NCI-H2029 treated with DMSO at 0.1 percent for 48 hours (cell line): ENCODE measurements at places on chromosomes 5 and 9.

- DNase-seq, result no peak
Observed at GRCh38 chr5:173954671-173955521, 34.1 kb upstream of the C5orf47 start.

- DNase-seq, result no peak
Observed at GRCh38 chr5:144812763-144813162, 642.1 kb downstream of the KCTD16 start.

DNA sequence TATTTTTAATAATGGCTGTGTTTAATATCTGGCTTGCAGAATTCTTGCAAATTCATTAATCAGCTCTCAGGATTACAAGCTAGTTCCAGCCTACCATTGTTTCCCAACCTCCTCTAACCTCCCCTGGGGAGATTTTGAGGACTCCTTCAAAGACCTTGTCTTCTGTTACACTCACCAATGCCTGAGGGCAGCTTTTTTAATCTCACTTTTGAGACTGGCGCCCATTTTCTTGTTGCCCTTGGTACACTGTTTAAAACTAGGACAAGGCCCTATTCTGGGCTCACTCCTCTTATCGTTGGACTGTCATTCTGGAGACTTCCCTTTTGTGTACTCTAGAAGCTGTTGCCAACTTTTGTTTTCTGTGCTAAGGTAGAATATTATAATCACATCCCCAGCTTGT is 13.6 kb upstream of the EQTN start:
- DNase-seq, result no peak

GRCh38 chr5:168320805-168321204 is 29.4 kb downstream of the WWC1 start:
- no peak for DNase-seq

DNA sequence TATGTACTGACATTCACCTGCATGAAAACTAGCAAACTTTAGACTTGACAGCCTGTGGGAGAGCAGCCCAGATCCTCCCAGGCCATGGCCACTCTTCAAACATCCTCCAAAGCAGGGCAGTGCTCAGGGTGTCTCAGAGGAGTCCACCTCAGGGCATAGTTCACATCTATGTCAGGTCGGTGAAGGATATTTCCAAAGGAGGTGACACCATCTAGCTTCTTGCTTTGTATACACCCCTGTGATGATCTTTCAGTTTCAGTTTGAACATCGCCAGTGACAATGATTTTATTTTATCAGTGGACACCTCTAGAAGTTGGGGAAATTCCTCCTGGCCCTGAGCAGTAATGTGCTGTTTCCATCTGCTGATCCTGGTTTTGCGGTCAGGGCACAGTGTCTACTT is 20.1 kb downstream of the CDK20 start:
- DNase-seq, result no peak

DNA sequence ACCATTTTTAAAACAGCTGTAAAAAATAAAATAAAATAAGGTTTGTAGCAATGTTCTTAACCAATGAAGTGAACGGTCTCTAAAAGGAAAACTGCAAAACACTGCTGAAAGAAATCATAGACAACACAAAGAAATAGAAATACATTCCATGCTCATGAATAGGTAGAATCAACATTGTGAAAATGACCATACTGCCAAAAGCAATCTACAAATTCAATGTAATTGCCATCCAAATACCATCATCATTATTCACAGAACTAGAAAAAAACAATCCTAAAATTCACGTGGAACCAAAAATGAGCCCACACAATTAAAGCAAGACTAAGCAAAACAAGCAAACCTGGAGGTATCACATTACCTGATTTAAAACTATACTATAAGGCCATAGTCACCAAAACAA is 67.6 kb upstream of the RGMB start:
- DNase-seq, result no peak

GRCh38 chr9:34809504-34810186 is 99.7 kb upstream of the CCL21 start:
- no peak for DNase-seq

DNA sequence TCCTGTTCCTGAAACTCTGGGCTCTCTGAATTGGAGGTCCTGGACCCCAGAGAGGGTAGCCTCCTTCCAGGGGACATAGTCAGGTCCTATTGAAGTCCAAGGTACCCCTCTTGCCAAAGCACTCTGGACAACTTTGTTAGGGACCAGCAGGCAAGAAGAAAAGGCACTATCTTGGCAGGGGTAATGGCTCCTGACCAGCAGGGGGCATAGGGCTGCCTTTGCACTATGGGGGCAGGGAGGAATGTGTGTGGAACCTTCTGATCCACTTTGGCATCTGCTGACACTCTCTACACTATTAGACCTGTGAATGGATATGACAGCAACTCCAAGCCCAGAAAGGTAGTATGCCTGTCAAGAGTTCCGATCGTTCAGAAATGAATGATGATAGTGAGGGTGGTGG is 179.0 kb upstream of the CD180 start:
- no peak for DNase-seq

GRCh38 chr9:99185348-99185632 is 36.5 kb downstream of the ALG2 start:
- no peak for DNase-seq

DNA sequence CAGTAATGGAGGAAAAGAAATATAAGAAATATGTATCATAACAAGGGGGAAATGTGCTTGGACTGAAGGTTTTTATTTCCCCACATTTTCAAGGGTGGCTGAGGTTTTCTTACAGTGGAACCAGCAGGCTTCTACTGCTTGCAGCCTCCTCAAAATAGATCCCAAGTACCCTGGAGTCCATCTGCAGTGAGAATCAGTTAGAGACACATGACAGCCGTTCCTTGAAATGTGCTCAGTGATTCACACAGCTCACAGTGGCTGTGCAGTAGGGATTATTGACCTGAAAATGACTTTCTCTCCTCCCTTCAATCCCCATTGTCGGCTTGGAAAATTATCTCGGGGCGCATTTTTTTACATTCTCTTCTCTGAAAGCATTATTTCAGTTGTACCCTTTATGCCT is 832.0 kb downstream of the TLR4 start:
- no peak for DNase-seq

- DNase-seq, result no peak
Observed at GRCh38 chr9:117151716-117152115, 263.1 kb downstream of the ASTN2 start.

- DNase-seq, result no peak
Observed at GRCh38 chr5:84706678-84707641, 322.3 kb upstream of the EDIL3 start.

- DNase-seq, result no peak
Observed at GRCh38 chr5:14486996-14487896, 94.3 kb upstream of the OTULINL start.

DNA sequence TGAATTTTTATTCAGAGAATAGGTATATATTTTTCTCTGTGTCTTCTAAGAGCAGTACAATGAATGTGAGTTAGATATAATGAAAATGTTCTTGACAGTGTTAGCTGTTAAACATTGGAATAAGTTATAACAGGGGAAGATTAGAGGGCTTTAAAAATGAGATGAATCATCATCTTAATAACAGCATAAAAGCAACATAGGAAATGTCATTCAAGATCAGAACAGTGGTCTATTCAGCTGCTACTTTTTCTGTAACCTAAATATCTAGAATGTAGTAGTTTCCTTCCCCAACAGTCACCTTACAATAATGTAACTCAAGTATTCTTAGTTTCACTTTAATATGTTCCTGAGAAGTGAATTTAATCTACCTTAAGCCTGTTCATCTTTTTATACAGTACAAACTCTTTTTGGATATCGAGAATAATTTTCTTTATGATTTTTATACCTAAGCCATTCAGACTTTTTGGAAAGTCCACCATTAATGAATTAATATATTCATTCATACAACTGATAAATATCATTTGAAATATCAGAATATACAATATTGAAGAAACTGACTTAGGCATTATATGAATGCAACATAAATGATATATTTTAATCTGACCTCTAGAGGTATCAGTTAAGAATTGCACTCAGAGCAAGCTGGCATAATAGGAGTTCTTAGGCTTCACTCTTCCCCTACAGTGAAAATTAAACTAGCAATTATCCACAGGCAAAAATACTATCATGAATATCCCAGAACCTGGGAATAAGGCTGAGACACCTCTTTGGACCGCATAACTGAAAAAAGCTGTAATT is 66.1 kb upstream of the EDIL3 start:
- DNase-seq, result no peak

DNA sequence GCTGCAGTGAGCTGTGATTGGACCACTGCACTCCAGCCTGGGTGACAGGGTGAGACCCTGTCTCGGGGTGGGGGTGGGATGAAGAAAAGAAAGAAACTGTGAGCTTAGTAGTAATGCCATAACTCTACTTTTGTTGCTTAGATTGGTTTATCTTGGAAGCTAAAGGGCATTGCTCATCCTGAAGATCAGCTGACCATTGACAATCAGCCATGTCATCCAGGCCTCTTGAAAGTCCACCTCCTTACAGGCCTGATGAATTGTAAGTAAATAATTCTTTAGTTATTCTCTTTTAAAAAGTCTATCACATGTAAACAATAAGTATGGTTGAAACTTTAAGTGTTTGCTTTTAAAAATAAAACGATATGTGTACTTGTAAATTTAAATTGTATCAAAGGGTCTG is 11.4 kb downstream of the OCLN start:
- DNase-seq, result no peak

DNA sequence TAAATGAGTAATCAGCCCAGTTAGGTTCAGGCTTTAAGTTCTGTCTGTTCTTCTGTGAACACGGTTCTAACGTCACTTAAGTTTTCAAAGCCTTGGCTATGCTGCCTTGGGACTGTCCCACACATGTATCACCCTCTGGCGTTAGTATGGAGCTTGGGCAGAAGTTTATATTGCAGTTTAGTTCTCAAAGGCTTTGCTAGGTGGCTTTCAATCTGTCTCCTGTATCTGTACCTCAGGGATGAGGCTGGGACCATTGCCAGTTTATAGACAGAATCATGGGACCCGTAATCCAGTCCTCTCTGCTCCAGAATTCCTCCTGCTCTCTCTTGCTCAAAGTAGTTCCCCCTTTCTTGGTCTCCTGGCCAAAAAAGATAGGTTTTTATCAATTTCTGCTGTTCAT is 12.1 kb downstream of the C9orf40 start:
- DNase-seq, result no peak

GRCh38 chr9:14315875-14316601 is 2.1 kb upstream of the NFIB start:
- peak; percentile 10 for DNase-seq

DNA sequence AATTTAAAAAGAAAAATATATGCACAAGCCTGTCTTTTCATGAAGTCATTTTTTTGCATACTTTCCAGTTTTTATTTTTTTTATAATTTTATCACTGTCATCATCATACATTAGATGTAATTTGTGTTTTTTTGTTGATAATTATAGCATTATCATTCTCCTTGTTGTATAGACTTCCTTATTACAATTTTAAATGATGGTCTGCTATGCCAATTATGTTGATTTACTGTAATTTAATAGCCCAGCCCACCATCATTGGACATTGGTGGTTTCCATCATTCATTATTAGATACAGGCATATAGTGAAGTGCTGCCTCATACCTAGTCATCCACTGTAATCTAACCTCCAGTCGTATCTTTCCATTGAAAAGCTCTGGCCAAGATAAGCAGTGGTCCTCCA is 3.8 kb upstream of the TJP2 start:
- DNase-seq, result no peak

- no peak for DNase-seq
Observed at GRCh38 chr5:65434122-65434521, 47.6 kb downstream of the ADAMTS6 start.

GRCh38 chr5:21820527-21820926 is 1032.6 kb downstream of the CDH12 start:
- no peak for DNase-seq

- no peak for DNase-seq
Observed at GRCh38 chr5:157020002-157020401, 38.9 kb downstream of the HAVCR1 start.

DNA sequence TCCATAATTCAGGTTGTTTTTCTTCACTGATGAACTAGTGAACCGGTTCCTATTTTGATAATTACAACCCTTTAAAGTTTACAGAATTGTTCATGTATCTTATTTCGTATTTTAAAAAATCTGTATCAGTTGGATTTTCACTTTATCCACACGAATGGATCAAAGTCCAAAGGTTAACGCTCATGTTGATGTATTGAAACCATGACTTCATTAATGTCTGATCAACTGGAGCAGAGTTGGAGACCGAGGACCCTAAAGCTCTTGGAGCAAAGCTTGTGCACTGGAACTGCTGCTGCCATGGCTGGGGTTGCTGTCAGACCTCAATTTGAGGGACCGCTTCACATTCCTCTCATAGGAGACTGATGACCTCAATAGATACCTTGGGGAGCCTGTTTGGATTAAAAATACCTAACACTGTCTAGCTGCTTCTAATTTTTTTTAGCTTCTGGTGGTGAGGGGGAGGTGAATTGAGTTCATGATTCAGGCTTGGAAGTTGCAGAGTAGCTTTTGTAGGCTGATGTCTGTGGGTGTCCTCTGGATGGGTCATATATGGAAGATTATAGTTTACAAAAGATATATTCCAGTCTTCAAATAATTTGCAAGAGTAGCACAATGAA is 45.1 kb downstream of the KIAA1958 start:
- no peak for DNase-seq

- no peak for DNase-seq
Observed at GRCh38 chr5:91072881-91073280, 310.2 kb downstream of the ARRDC3 start.

GRCh38 chr9:87212605-87213021 is 265.3 kb upstream of the GAS1 start:
- no peak for DNase-seq

GRCh38 chr5:147912011-147912410 is 5.7 kb upstream of the C5orf46 start:
- no peak for DNase-seq

DNA sequence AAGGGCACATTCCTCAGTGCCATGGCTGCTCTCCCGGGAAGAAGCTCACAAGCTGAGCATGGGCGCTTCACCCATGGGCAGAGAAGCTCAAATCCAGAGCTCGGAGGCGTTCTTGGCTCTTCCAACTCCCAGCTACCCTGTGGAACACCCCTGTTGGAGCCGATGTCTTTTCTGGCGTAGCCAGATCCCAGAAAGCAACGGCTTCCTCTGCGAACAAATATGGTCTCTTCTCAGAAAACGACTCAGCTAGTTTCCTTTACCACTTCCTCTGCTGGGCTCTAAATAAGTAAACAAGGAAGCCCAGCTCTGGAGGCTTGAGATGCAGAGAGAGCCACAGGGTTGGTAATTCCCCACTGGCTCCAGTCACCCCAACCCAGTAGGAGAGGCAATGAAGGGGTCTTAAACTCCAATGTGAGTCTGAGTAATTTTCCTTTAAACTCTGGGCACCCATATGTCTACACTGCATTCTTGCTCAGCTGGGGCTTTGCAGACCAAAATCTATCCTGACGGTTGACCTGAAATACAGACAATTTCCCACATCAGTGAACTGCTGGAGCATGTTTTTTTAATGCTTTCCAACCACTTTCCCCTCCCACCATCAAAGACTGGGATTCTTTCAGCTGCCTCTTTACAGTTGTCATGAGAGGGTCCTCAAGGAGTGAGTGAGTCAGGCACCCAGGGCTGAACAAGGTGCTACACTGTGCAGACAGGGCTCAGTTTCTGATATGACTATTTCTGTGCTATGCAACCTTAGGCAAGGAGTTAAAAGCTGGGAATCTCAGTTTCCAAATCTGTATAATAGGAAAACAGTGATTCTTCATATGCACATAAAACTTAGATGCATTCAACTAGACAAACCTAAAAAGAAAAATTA is at the start of gene LCP2:
TSS of gene LCP2 (minus strand) at position 189 of the 874 bp plus-strand sequence. CDS start at position 23, 166 bp downstream.
- DNase-seq, result no peak

GRCh38 chr5:6699357-6699756 is 13.9 kb upstream of the TENT4A start:
- DNase-seq, result no peak
